NCI-H2171 treated with DMSO at 0.1 percent for 48 hours (cell line): ENCODE measurements at places on chromosomes 12 and 14.
A peak's percentile ranks its signal among the peaks of the same experiment; 100 is the strongest.

GRCh38 chr14:73696466-73697400 is 17.5 kb downstream of the PNMA1 start:
- DNase-seq, result no peak

DNA sequence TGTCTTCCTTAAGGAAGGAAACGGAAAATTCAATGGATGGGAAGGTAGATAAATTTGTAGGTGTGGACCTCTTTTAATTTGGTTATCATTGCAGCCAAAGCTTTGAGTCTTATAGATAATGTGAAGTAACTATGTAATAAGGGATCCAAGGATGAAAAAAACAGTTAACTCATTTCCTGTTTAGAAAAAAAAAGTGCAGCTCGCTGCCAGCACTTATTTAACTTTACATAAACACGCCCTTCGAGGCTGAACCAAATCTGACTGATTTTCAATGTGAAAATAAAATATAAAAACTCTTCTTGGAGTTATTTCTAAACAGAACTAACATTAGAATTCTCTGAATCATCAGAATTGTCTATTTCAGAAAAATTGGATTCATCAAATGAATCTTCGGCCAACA is 7.0 kb downstream of the NUBPL start:
- no peak for DNase-seq

DNA sequence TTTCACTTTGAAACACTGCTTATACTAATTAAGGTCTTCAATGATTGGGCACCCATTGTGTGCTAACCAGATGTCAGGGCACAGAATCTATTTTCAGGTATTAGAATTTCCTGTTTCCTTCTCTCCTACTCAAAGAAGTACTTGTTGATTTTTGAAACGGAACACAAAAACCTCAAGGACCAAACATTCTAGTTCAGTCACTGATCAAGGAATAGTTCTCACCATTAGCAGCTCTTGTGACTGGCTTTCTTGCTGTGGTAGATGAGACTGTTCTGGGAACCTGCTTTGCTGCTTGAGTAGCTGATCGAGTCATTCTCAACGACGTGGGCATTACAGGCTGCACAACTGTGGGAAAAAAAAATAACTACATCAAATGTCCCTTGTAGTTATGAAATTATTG is 11.0 kb downstream of the DLGAP5 start:
- DNase-seq, result no peak

GRCh38 chr12:106914796-106915634 is 40.7 kb upstream of the TMEM263 start:
- no peak for DNase-seq

GRCh38 chr12:18250313-18250916 is 10.9 kb upstream of the PIK3C2G start:
- DNase-seq, result peak; percentile 11

- DNase-seq, result no peak
Measured at GRCh38 chr12:15679151-15679550, 110.0 kb downstream of the EPS8 start.

GRCh38 chr12:3157581-3158323 is 80.6 kb downstream of the TSPAN9 start:
- no peak for DNase-seq

DNA sequence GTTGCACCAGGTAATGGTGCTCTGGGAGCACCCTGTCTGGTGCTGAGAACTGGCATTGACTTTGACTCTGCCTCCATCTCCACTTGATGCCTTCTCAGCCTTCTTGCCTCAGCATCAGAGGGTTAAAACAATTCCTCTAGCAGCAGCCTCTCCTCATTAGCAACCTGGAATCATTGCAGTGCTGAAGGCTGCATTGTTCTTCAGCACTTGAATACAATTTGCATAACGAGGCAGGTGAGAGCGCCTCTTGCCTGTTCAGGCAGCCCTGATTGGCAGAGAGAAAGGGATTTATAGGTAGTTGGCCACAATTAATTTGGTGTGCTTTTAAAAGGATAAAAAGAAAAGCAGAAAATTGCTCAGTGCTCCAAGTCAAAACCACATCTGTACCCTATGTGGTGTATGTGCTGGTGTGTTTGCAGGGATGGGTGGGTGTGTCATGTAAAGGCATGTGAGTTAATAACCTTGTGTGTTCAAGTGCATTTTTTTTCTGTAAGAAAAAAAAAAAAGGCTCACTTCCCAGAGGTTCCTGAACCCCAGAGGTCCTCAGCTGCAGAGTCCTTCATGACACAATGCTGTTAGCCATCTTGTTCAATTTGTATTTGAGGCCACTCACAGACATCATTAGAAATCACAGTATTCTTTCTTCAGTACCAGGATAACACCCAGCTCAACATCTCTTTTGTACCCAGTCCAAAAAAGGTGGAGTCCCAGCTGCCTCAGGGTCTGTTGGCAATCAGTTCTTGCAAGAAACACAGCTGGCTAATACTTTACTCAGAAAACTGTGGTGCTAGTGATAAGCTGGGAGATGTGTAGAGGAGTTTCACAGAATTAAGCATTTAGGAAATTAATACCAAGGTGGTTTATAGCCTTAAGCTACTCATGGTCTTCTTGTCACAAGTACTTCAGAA is 385.6 kb downstream of the GRIN2B start:
- no peak for DNase-seq

DNA sequence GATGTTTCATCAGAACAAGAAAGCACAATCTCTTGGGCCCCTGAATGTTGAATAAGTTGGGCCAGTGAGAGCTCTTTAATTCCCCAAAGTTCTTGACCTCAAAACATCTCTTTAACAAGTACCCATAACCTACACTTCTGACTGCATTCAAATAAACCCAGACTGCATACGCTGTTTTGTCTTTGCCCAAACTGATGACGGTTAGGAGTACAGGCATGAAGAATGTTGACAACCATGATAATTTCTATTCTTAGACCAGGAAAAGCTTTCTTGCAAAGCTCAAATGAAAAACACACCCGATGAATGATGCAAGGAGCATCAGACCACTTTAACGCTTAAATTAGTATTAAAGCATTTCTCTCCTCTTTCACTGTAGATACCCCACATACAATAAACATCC is 11.7 kb upstream of the RAB3IP start:
- no peak for DNase-seq

DNA sequence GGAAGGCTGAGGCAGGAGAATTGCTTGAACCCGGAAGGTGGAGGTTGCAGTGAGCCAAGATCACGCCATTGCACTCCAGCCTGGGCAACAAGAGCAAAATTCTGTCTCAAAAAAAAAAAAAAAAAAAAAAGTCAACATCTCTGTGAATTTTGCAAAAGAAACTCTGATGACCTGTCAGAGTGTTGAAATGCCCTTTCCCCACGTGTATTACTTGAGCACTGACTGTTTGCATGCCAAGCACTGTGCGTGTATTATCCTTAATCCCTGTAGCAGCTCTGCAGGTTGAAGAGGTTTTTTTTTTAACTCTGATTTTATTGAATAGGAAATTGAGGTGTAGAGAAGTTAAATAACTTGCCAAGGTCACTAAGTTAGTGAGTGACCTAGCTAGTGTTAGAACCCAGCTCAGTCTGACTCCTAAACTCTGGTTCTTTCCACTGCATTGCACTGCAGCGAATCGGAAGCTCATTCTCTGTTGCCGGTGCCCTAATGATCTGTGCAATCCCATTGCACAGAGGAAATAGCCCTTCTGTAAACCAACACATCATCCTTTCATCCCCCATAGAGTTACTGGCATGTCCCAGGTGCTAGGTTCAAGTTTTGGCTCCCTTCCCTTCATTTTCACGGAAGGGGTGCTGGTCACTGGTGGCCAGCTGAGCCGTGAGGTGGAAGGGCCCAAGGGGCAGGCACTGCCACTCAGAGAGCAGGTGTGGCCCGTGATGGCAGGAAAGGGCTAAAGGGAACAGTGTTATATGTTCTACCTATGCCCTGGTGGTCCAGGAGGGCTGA is 122.3 kb downstream of the EML1 start:
- no peak for DNase-seq

DNA sequence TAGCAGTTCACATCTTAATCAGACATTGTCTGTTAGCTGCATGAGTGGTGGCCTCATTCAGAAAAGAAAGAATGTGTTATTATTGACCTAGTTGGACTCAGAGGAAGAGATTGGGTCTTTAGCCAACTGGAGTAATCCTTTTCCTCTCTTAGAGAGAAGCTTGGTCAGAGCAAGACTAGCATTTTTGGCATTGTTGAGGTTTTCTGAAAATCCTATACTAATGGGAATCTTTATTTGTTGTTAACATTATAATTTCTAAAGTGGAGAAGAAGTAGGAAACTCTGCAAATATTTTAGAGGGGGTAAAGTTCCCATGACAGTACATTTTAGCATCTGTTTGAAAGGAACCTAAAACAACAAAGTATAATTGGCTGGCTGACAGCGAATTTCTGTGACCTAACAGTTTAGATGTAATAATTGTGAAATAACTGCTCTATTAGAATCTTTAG is 9.7 kb downstream of the TOX4 start:
- no peak for DNase-seq

DNA sequence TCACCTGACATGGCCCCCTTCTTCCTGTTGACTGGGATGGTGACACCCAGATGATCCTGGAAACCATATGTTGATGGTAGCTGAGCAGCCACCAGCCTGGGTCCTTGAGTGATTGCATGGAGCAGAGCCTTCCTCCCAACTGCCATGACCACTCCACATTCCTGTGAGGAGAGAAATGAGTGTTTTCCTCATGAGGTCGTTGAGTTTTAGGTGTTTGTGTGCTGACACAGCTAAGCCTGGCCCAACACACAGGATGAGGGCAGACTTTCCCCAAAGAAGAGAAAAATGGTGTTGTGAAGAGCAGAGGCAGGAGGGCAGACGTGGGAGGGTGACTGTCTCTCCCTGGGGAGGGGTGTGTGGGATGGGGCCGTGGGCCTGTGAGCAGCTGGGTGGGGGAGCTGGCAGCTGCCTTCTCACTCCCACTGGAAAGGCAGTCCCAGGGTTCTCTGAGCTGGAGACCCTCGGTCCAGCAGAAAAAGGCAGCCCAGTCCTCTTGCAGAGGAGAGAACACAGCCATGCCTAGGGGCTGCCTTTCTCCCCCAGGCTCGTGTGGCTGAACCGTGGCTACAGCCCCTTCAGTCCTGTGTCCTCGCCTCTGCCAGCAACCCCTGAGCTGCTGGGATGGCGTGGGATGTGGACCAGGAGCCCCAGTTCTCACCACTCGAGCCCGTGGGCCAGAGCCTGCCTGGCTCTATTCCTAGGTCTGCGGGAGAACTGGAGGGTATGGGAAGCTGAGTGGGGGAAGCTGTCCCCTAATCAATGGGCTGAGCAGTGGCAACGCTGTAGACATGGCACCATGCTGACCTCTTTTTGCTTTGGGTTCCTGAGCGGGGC is 257.0 kb downstream of the ADGRD1 start:
- DNase-seq, result no peak

GRCh38 chr12:22334410-22335100 is at the start of gene ST8SIA1:
Gene ST8SIA1, minus strand, starts transcription at chr12:22334707. Its CDS starts 475 bp downstream, at chr12:22334232.
- DNase-seq, result peak; percentile 16

DNA sequence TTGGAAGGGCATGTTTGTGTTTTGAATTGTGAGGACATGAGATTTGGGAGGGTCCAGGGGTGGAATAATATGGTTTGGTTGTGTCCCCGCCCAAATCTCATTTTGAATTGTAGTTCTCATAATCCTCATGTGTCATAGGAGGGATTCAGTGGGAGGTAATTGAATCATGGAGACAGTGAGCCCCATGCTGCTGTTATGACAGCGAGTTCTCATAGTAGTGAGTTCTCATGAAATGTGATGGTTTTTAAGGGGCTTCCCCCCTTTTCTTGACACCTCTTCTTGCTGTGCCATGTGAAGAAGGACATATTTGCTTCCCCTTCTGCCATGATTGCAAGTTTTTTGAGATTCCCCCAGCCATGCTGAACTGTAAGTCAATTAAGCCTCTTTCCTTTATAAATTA is 260.0 kb downstream of the DUSP6 start:
- DNase-seq, result no peak

DNA sequence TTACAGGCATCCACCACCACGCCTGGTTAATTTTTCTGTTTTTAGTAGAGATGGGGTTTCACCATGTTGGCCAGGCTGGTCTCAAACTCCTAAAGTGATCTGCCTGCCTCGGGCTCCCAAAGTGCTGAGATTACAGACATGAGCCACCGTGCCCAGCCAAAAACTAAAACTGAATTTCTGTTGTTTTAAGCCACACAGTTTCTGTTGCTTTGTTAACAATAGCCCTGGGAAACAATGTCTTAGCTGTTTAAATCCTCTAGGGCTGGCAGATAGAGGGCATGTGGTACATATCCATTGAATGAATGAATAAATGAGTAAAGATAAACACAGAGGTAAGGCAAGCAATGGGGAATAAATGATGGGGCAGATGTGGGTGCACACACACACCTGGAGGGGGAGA is 8.0 kb upstream of the EIF5 start:
- DNase-seq, result no peak

DNA sequence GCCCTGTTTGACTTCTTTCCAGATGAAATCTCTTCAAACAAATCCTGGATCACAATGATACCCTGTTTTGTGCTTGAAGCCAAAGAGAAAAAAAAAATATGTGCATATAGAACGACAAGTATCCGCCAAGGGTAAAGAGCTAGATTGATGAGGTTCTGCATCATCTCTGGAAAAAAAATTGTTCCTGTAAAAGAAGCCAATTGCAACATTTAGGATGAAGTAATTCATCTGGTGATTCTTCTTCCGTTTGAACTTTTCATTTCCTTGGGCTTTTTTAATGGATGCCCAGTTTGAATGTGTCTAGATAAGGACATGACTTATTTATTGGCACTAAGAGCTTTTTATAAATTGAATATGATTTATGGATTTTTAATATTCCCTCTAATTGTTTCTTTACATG is 38.1 kb upstream of the NPAS3 start:
- no peak for DNase-seq

DNA sequence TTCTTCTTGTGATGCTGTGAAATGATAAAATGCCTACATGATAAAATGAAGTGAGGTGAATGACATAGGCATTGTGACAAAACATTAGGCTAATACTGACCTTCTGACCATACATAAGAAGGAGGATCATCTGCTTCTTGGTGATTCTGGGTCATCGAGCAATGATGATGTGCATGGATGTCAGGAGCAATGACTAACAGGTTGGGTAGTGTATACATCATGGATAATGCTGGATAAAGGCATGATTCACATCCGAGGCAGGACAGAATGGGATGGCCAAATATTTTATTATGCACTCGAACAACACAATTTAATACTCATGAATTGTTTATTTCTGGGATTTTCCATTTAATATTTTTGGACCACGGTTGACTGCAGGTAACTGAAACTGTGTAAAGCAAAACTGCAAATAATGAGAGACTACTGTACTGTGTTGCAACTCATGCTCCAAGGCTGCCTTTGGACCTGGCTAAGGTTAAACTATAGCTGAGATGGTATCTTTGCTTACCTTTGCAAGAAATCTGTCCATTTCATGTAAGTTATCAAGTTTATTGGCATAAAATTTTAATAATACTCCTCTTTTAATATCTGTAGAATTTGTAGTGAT is 7.6 kb upstream of the SLC25A21 start:
- DNase-seq, result no peak

- DNase-seq, result no peak
Measured at GRCh38 chr12:69027411-69027881, 94.5 kb upstream of the CPM start.
